ENCODE measurements at places on chromosomes 1 and 21.

DNA sequence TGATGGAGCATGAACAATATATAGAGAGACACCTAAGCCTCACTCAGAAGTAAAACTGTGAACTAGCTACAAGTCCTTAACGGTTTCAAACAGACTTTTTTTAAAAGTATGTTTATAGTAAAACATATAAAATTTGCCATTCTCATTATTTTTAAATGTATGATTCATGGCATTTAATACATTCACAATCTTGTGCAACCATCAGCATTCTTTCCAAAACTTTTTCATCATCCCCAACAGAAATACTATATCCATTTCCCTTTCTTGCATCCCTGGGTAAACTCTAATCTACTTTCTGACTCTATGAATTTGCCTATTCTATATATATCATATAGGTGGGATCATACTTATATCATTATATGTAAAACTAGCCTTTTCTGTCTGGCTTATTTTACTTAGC, 25.5 kb downstream of the EVI5 start:
- no peak for DNase-seq

- no peak for DNase-seq
Measured at GRCh38 chr1:180956028-180956640, 43.4 kb downstream of the KIAA1614 start.

DNA sequence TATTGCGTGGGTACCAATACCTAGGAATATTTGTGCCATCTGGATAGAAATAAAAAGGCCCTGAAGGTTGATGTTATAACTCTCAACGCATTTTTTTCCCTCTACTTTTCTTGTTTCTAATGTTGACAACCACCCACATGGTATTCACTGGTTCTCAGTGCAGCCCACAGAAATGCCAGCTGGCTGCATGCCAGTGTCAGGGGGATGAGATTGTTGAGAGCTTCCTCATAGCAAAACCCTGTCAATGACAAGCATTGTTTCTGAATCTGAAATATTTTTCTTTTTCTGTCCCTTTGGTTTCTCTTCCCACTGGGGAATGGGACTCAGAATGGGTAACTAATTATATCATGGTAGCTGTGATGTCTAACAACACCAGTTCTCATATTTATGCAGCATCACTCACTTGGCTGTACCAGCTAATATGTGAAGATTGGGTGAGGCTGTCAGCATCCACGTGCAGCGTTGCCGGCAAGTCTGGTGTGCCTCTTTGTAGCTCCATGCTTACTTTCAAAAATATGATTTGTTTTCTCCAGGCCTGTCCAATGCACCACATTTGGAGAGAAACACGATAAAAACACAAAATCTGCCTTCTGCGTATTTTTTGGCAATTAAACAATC, 284.6 kb downstream of the PTBP2 start:
- peak; percentile 0 for DNase-seq

- no peak for DNase-seq
Measured at GRCh38 chr21:41630917-41631316, 123.0 kb upstream of the TMPRSS2 start.

GRCh38 chr21:38171723-38172344, 85.0 kb upstream of the KCNJ15 start:
- DNase-seq = peak; percentile 8

- no peak for DNase-seq
Measured at GRCh38 chr1:198128533-198128932, 28.3 kb upstream of the NEK7 start.

GRCh38 chr1:171485375-171486047, at the start of gene PRRC2C:
Gene PRRC2C (plus strand): TSS chr1:171485530. CDS start chr1:171512089, 26,559 bp downstream.
- DNase-seq = peak; percentile 96

DNA sequence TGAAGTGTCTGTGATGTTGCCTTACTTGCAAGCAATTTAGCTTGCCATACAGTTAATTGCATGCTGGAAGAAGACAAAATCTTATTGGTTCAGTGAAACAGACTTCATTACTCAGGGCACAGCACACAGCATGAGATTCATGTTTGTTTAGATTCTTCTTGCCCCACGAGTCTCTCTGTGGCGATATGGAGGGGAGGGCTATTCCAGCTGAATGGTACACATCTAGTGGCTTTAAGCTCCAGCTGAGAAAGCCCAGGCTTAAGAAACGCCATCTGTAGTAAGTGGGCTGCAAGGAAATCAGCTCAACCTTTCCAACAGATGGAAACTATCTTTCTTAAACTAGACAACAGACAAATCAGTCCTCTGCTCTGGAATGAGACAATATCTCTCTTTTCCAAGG, 1022.0 kb downstream of the NCAM2 start:
- DNase-seq = no peak

DNA sequence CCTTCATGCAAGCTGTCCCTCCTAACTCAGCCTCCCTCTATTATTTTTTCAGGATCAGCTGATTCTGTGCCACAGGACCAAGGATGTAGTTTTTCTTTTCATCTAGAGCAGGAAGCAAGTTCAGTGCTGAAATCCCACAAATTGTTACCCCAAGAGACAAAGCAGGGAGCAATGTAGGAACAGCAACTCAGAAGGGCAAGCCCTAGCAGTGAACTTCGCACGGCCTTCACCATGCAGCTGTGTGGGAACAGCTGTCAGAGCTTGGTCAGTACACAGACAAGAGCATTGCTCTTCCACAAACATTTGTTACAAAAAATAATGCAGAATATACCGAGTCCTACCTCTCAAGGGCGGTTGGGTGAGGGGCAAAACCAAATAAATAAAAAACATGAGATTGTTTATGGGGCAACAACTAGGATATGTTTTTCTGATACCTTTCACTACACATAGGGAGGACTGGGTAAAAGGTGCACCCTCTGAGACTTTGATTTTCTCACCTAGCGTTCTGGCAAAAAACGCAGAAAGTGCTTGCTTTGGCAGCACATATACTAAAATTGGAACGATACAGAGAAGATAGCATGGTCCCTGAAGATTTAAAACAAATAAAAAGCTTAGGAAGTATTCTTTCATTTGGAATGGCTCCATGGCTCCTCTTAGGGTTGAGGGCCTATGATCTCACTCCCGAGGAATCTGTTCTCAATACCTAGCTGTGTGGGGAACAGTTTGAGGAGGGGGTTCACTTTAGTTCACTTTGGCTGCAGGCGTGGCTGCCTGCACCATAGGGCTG, 37.1 kb upstream of the ANGPTL7 start:
- DNase-seq = no peak
